Left renal cortex interstitium (tissue), 4 donors: ENCODE measurements at places on chromosomes 2 and 18.
A peak's percentile ranks its signal among the peaks of the same experiment; 100 is the strongest.

DNA sequence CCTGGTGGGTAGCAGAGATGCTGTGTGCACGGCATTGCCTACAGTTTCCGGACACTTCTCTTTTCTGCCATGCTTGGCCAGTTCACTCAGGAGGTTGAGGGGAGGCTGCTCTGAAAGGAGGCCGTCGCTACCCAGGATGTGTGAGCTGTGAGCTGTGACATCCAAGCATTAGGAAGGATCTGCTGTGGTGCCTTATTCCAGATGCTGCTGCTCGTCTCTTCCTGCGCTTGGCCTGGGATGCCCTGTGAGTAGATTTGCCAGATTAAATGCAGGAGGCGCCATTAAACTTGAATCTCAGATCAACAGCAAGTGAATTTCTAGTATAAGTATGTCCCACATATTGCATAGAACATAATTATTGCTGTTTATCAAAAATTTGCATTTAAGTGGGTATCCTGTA lies 124.2 kb upstream of the SIX3 start:
- no peak for DNase-seq

GRCh38 chr18:23416298-23416697 lies 36.8 kb upstream of the RIOK3 start:
- no peak for DNase-seq

DNA sequence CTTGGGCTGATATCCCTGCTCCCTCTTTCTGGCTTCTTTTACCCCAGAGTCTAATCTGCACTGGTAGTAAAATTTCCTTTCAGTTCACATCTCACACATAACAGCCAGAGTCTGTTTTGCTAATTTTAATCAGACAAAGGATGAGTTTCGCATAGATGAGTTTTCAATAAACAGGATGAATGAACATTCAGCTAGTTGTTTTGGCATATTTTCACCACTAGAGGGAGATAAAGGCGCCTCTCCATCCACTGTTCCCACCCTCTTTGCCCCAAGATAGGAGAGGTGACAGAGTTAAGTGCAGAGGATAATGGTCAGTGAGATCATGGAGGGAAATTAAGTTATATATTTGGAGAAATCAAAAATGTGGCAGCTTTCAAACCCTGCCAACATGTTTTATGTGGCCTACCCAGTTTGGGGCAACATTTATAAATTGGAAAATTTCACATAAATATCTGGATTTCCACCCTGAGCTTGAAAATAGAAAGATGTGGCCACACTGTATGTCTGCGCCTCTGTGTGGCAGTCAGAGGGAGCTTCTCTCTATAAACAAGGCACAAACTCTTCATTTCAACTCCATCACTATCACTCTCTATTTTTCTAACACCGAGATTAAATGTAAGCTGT lies 48.5 kb upstream of the DTNA start:
- DNase-seq, result no peak

DNA sequence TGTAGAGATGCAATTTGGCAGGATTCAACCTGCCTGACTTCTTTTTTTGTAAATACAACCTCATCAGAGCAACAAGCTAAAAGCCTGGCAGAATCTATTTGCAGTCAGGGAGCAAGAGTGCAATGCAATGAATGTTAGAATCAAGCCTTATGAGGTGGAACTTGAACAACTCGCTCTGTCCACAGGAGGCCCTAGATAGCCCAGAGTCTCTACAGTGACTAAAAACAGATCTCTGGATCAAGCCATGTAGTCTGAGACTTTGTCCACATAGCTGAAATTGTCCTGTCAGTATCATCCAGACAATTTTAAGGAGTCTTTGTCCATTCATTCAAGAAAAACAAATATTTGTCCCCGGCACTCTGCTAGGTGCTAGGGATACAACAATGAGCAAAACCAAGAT lies 32.0 kb upstream of the CDK5R2 start:
- DNase-seq, result no peak

- no peak for DNase-seq
Measured at GRCh38 chr2:122307763-122308162, 552.3 kb downstream of the TSN start.

DNA sequence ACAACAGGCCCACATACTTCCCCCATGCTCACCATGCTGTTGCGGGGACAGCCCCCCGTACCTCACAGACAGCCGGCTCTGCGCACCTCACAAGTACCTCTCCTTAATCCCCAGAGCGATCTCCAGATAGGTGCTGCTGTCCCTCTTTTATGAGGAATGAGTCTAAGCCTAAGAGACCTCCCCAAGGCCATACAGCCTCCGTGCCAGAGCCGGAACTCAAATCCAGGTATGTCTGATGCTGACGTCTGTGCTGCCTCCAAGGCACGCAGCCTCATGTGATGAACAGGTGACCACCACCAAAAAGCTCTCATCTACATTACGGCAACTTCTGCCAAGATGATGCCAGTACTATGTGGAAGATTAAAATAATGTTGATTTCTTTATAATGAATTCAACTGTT lies 85.2 kb downstream of the EIPR1 start:
- no peak for DNase-seq

DNA sequence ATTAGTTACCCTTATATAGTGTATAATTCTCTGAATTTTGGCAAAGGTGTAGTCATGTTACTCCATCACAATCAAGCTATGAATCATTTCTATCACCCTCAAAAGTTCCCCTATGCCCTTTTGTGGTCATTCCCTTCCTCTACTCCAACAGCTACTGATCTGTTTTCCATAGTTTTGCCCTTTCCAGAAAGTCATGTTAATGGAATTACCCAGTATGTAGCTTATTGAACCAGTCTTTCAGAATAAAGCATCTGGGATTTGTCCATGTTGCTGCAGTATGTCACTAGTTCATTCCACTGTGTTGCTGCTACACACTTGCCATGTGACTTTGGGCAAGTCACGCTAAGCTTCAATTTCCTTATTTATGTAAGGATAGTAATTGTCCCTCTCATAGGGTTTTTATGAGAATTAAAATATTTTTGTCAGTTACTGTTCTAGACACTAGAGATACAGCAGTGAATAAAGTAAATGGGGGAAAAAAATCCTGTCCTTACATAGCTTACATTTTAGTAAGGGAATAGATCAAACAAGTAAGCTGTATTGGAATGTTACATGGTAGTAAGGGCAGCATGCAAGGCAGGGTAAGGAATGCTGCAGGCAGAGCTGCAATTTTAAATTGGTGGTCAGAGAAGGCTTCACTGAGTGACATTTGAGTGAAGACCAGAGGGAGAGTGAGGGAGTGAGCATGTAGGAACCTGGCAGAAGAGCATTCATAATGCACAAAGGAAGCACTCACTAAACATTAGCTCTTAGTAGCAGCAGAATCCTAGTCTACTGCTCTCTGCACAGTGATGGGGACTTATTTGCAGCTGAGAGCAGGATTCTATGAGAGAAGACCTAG lies 80.3 kb upstream of the TSPYL6 start:
- DNase-seq, result no peak

- DNase-seq, result no peak
Measured at GRCh38 chr2:181165199-181165868, 184.9 kb downstream of the UBE2E3 start.

- DNase-seq, result no peak
Measured at GRCh38 chr2:66489436-66489835, 54.5 kb downstream of the MEIS1 start.

DNA sequence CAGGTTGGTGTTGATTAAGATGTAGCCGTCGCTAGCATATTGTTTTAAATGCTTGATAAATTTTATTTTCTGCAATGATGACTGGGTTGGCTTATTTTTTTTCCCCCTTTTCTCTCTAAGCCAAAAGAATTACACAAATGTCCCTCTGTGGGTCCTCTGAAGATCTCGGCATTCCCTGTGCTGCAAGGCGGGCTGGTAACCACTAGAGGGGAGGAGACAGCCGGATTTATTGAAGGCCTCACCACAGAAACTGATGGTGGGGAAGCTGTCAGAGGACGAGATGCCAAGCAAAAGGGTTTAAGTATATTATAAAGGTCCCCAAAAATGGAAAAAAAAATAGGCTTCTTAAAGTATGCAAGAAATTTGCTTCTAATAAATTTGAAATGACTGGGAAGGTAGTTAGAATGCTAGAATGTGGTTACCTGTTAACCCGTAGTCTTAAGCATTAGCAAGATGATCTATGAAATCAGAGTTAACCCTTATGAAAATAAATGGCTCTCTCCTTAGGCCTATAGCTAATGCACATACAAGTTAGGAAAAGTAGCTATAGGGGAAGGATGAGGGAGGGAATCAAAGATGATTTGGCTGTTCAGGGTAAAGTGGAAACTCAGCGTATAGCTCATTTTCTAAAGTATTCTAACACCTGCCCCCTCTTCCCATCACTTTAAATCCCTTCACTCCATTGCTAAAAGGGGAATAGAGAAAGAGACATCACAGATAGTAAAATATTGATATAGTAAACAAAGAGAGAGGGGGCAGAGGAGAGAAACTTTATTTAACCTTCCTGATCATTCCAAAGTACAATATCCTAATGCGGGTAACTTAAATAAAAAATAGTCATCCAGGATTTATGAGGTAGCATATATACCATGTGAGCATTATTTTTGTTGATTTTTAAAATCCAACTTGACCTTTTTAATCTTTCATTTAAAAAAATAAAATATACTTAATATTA lies 894.5 kb upstream of the POU3F3 start:
- peak; percentile 35 for DNase-seq

DNA sequence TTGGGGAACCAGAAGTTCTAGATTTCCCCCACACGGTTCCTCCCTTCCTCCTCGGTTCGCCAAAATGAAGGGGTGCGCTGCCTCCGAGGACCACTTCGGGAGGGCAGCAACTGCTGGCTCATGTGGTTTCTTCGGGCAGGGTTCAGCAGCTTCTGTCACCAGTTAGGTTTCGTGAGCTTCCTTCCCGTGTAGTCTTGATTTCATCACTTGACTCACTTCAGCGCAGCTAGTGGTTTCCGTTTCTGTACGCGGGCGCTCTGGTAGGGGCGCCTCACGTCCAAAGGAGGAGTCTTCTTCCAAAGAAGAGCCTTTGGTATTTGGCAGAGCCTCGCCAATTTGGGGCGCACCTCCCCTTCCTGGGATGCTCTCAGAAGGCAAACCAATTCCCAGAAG lies 485 bp upstream of the GALNT3 start:
- no peak for DNase-seq

DNA sequence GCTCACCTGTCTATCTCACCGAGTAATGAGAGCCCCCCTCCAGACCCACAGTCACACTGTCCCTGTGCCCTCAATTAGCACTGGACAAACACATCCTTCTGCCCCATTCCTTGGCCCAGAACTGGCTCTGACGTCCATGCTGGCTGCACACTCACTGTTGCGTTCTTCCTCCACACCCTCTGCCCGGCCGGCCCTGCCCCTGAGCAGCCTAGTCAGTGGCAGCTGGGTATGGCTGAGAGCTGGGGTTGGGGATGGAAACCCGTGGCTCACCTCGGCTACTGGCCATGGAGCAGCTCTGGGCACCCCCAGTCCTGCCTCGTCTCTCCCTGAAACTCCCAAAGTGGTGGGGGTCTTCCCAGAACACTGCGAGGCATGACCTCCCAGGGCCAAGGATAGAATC lies 6.5 kb upstream of the UCN start:
- no peak for DNase-seq
